ENCODE measurements at places on chromosomes 16 and 17.

- H3K27me3 ChIP-seq, result peaks cover 2% of the 10 kb centered on the region
- H3K4me3 ChIP-seq, result no peak overlapping the region
- DNase-seq, result no peak
- H3K36me3 ChIP-seq, result no peaks in the 10 kb centered on the region
- H3K4me1 ChIP-seq, result no peaks in the 10 kb centered on the region
These were observed 61.5 kb downstream of the GNAO1 start for GRCh38 chr16:56252835-56253234.

GRCh38 chr17:45964634-45965033, 34.4 kb upstream of the STH start:
- H3K4me1 ChIP-seq, result no peaks in the 10 kb centered on the region
- H3K36me3 ChIP-seq, result no peaks in the 10 kb centered on the region
- H3K4me3 ChIP-seq, result no peak overlapping the region
- DNase-seq, result no peak

DNA sequence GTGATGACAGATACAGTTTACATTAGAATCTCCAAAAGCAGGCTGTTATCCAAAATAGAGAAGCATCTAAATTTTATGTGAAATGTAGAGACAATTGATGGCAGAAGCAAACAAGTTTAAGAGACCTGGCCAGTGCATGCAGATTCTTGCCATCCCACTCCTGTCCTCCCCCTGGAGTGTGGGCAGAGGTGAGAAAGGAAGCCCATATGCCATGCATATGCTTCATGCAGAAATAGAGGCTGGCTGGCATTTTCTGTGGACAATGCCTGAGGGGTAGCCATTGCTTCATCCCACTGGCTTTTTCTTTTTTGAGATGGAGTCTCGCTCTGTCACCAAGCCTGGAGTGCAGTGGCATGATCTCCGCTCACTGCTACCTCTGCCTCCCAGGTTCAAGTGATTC, 382.1 kb downstream of the RBFOX1 start:
- H3K4me3 ChIP-seq, result no peak overlapping the region
- H3K27me3 ChIP-seq, result no peaks in the 10 kb centered on the region
- H3K36me3 ChIP-seq, result no peaks in the 10 kb centered on the region
- no peak for DNase-seq
- no peak overlapping the region for H3K27ac ChIP-seq

- no peak overlapping the region for H3K4me3 ChIP-seq
- H3K27ac ChIP-seq, result no peak overlapping the region
- peaks cover 26% of the 10 kb centered on the region for H3K4me1 ChIP-seq
- no peaks in the 10 kb centered on the region for H3K27me3 ChIP-seq
- no peak for DNase-seq
These were observed 19.8 kb downstream of the NUBP1 start for GRCh38 chr16:10763456-10763855.

DNA sequence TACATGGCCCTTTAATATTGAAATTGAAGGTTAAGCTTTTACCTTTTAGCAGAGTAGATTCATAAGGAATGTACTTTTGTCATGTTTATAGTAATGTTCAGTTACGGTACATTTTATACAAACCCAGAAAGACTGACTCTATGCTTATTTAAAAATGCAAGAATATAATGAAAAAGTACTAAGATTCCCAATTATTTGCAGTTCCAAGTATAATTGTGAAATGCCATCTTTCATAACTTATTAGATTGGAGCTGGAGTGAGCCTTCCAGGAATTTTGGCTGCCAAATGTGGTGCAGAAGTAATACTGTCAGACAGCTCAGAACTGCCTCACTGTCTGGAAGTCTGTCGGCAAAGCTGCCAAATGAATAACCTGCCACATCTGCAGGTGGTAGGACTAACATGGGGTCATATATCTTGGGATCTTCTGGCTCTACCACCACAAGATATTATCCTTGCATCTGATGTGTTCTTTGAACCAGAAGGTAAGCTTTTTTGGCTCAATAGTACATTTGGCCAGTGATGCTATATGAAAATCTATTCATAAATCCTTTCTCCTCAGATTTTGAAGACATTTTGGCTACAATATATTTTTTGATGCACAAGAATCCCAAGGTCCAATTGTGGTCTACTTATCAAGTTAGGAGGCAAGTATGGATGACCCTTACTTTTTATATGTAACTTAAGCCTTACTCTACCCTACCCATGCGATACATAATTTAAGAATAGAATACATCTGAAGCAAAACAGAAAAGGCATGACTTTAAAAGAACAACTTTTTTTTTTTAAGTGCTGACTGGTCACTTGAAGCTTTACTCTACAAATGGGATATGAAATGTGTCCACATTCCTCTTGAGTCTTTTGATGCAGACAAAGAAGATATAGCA, 4.2 kb downstream of the SRSF2 start:
- no peak overlapping the region for H3K27ac ChIP-seq
- H3K4me3 ChIP-seq, result no peak overlapping the region
- no peaks in the 10 kb centered on the region for H3K27me3 ChIP-seq
- no peaks in the 10 kb centered on the region for H3K36me3 ChIP-seq
- peak; percentile 18 for DNase-seq
- peaks cover 58% of the 10 kb centered on the region for H3K4me1 ChIP-seq

GRCh38 chr16:54219709-54220108, 66.9 kb downstream of the IRX3 start:
- H3K4me3 ChIP-seq, result no peak overlapping the region
- no peaks in the 10 kb centered on the region for H3K4me1 ChIP-seq
- no peaks in the 10 kb centered on the region for H3K27me3 ChIP-seq
- H3K27ac ChIP-seq, result no peak overlapping the region
- DNase-seq, result no peak

DNA sequence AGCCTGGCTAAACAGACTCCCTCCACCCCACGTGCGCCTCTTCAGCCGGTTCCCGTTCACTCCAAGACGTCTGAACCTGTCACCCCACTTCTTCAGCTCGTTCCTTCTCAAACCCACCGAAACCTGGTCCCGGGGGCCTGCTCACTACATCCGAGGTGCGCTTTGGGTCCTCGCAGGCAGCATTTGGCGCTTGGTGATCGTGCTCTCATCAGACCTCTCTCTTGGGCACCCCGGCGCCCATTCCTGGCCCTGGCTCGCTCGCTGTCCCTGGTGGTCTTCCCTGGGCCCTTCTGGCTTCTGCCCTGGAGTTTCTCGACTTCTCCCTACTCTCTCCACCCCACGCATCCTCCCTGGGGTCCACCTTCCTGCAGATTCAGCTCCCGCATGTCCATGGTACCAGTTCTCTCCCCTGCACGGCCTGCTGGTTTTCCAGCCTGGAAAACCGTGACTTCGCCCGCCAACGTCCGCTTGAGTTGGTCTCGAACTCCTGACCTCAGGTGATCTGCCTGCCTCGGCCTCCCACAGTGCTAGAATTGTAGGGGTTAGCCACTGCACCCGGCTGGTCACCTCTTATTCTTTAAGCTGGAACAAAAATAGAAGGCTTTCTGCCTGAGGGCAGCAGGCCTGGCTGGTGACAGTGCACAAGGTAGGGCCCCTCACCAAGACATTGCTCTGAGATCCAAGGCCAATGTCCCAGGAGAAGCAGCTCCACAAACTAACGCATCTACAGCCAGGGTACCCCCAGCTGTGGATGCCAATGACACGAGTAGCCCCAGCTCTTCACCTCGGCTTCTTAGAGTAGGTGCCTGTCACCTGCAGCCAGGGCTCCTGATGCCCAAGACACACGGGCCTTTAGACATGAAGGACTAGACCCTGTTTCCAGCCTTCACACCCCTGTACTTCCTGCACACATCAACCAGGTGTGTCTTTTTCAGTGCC, 1.1 kb upstream of the MEAK7 start:
- no peaks in the 10 kb centered on the region for H3K36me3 ChIP-seq
- peak; percentile 25 for DNase-seq
- H3K4me1 ChIP-seq, result peaks cover 33% of the 10 kb centered on the region
- H3K27me3 ChIP-seq, result no peaks in the 10 kb centered on the region
- H3K4me3 ChIP-seq, result peak overlapping the region; percentile 80
- peak overlapping the region; percentile 47 for H3K27ac ChIP-seq

DNA sequence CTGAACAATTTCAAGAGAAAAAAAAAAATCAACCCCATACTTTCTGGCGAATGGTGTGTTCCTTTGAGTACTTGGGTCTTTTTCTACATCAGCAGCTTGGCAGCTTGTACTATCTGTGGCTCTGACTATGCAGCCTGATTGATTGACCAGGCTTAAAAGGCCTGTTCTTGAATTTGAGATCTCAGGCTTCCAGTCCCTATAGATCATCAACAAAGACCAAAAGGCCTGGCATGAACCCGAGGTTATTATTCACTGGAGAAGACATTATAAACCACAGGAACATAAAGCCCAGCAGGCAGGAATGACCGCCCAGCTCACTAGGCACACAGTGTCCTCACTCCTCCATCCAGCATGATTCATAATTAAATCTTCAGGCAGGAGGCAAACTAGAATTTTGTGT, 32.1 kb upstream of the CDH3 start:
- no peaks in the 10 kb centered on the region for H3K4me1 ChIP-seq
- no peak for DNase-seq
- no peaks in the 10 kb centered on the region for H3K36me3 ChIP-seq
- no peak overlapping the region for H3K4me3 ChIP-seq

DNA sequence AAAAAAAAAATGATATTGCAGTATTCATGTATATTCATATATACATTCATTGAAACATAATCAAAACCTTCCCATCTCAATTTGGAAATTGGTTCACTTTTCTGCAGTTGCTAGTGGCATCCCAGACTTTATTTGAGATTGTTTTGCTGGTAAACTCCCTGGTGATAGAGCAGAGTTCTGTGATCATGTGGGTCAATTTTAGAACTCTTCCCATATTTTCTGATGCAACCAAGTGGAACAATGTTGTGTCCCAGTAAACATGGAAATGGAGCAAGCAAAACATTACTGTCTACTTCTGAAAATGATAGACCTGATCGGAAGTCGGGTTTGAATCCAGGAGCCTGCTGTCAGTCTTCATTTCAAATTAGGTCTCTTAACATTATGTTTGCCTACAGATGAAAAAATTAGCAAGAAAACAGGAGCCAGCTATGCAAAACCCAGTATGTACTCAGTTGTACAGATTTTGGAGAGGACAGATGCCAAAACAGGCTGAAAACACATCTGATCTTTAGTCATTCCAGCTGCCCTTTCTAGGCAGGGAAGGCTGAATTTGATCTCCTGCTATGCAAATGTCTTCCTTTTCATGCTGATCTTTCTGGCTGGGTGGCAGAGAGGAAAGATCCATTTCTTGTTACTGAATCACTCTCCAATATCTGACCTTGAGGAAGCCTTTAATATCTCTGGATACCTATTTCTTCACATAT, 786.6 kb upstream of the SOX9 start:
- H3K27me3 ChIP-seq, result no peaks in the 10 kb centered on the region
- H3K4me3 ChIP-seq, result no peak overlapping the region
- H3K36me3 ChIP-seq, result no peaks in the 10 kb centered on the region
- H3K27ac ChIP-seq, result no peak overlapping the region
- no peak for DNase-seq
- H3K4me1 ChIP-seq, result no peaks in the 10 kb centered on the region

GRCh38 chr17:39455919-39456318, 4.9 kb upstream of the MED1 start:
- no peak overlapping the region for H3K27ac ChIP-seq
- H3K27me3 ChIP-seq, result no peaks in the 10 kb centered on the region
- H3K36me3 ChIP-seq, result no peaks in the 10 kb centered on the region
- DNase-seq, result no peak

- no peaks in the 10 kb centered on the region for H3K27me3 ChIP-seq
- no peaks in the 10 kb centered on the region for H3K36me3 ChIP-seq
- H3K4me1 ChIP-seq, result peaks cover 11% of the 10 kb centered on the region
These were observed 9.1 kb downstream of the TIMP2 start for GRCh38 chr17:78915872-78916632.

- H3K27ac ChIP-seq, result no peak overlapping the region
- no peak for DNase-seq
- H3K4me3 ChIP-seq, result no peak overlapping the region
- no peaks in the 10 kb centered on the region for H3K4me1 ChIP-seq
- no peaks in the 10 kb centered on the region for H3K36me3 ChIP-seq
These were observed 8.3 kb downstream of the TEX2 start for GRCh38 chr17:64254755-64255154.

- H3K4me3 ChIP-seq, result no peak overlapping the region
- H3K36me3 ChIP-seq, result peaks cover 2% of the 10 kb centered on the region
- no peaks in the 10 kb centered on the region for H3K27me3 ChIP-seq
- no peak for DNase-seq
- no peak overlapping the region for H3K27ac ChIP-seq
- no peaks in the 10 kb centered on the region for H3K4me1 ChIP-seq
These were observed 47.4 kb downstream of the KATNIP start for GRCh38 chr16:27597361-27597760.

DNA sequence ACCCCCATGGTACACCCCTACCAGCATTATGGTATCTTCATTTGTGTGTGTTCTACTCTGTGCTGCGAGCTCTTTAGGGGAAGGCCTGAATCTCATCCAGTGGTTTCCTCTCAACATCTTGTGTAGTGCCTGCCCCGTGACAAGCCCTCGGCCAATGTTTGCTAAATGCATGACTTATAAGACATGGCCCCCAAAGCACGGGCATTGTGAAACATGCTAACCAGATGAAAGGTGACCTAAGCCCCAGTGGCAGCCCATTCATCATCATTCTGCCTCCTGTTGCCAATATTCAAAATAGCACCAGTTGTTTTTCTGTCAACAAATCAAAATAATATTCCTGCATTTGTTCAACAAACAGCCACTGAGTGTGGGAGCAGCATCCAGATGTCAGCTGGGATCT, 108.8 kb upstream of the HSBP1 start:
- peak; percentile 4 for DNase-seq
- H3K27me3 ChIP-seq, result peaks cover 3% of the 10 kb centered on the region
- no peak overlapping the region for H3K27ac ChIP-seq
- no peaks in the 10 kb centered on the region for H3K36me3 ChIP-seq
- H3K4me1 ChIP-seq, result no peaks in the 10 kb centered on the region
- H3K4me3 ChIP-seq, result no peak overlapping the region

DNA sequence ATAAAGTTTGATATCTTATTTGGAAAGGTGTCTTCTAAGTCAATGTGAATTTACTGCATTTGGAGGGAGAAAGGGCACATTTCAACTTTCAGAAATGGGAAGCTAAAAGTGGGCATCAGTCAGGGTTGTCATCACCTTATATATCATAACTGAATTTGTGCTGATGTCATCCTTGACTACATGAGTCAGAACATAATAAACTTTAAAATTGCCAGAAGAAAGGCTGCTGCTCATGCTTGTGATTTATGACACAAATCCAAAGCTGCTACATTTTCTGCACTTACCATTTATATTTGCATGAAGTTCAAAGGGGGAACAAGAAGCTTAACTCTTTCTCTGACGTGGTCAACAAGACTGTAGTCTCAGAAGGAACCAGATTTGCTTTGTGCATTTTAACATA, 196.6 kb downstream of the UTP18 start:
- no peaks in the 10 kb centered on the region for H3K4me1 ChIP-seq
- DNase-seq, result no peak
- no peaks in the 10 kb centered on the region for H3K36me3 ChIP-seq
- H3K27me3 ChIP-seq, result peaks cover 5% of the 10 kb centered on the region
- H3K27ac ChIP-seq, result no peak overlapping the region

- H3K4me3 ChIP-seq, result peak overlapping the region; percentile 35
- no peaks in the 10 kb centered on the region for H3K36me3 ChIP-seq
- H3K27me3 ChIP-seq, result no peaks in the 10 kb centered on the region
These were observed 118.2 kb upstream of the KCNJ18 start for GRCh38 chr17:21573961-21574610.

All from B cell (primary cell).